ENCODE measurements at places on chromosomes 6 and 20.

- no peak for DNase-seq
These were observed 47.4 kb downstream of the CYP39A1 start for GRCh38 chr6:46605091-46605797.

DNA sequence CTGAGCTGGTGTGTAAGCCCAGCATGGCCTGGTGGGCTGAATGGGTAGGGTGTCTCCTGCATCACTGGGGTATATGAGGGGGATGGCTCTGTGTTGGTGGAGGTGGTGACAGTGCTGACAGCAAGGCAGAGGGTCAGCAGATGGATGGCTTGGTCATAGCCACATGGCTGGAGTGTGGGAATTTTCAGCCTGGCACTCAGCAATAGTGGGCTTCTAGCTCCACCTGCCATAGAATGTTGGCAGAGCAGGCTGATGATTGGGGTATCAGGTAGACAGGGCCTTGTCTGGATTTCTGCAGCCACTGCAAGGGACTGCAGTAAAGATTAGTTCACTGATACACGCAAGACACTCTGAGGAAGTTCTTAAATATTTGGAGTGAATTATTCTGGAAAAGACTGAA lies 137.5 kb upstream of the BACH2 start:
- DNase-seq, result no peak

GRCh38 chr6:63114610-63115211 lies 96.6 kb upstream of the FKBP1C start:
- DNase-seq, result no peak

GRCh38 chr6:26157251-26158075 lies 70.2 kb downstream of the HFE start:
- peak; percentile 88 for DNase-seq

DNA sequence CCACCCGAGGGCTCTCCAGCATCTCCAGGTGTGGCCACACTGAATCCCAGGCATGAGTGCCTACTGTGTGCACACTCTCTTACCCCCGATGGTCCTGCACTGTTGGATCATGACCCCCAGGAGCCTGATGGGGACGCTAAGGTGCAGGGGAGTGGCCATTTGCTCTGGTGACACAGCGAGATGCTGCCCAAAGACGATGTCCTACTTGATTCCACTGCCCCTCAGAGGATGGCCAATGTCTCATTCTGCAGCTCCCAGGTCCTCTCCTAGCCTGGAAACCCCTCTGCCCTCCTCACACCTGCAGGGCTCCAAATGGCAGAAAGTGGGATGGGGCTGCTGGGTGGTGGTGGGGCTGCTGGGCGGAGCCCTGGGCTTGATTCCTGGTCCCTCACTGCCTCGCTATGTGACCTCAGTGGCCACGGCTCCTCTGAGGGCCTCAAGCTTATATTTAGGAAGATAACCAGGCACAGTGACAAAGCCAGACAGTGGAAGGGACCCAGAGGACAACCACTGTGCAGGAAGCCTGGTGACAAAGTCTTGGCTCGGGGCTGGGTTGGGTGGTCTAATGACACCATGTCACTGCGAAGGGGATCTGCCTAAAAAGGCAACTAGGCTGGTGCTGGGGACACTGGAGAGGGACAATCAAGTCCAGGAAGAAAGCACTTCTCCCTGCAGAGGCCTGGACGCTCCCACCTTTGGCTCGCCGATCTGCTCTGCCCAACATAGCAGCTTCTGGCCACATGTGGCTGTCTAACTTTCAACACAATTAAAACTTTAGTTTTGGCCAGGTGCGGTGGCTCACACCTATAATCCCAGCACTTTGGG lies 28.4 kb downstream of the TGM2 start:
- no peak for DNase-seq

GRCh38 chr20:25057234-25058050 lies 497 bp downstream of the ACSS1 start:
- peak; percentile 79 for DNase-seq

DNA sequence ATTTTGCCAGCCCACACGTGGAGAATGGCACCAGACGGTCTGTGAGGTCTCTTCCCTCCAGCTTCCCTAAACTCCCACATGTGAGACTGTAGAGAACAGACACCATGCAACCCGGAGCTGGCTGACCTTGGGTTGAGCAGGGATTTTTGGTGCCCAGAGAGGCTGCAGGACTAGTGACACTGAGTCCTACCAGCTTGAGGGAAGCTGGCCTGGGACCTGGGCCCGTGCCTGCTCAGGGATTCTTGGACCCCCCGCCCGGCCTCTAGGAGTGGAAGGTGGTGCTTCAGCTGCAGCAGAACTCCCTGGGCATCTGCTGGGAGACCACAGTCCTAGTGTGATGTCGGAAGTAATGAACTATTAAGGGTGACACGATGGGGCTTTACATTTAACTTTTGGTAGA lies 3.2 kb downstream of the PSMG4 start:
- DNase-seq, result no peak

DNA sequence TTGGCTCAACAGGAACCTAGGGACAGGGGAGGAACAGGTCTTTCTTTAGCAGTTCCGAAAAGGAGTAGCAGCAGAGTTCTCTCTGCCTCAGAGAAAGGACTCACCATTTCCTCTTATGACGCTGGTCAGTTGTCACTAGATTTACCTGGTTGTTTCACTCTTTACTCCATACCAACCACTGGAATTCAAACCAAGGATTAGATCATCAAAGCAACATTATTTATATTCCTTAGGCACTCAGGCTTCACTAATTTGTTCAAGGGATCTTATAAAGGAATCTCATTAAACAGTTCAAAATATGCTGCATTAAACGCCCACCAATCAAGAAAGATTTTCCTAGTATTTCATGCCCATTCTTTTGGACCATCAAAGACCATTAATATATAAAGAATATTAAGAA lies 1129.5 kb upstream of the MAP3K7 start:
- DNase-seq, result no peak

GRCh38 chr20:51953731-51954340 lies 151.5 kb upstream of the SALL4 start:
- no peak for DNase-seq

- DNase-seq, result no peak
These were observed 190.2 kb downstream of the DTNBP1 start for GRCh38 chr6:15472621-15473020.

DNA sequence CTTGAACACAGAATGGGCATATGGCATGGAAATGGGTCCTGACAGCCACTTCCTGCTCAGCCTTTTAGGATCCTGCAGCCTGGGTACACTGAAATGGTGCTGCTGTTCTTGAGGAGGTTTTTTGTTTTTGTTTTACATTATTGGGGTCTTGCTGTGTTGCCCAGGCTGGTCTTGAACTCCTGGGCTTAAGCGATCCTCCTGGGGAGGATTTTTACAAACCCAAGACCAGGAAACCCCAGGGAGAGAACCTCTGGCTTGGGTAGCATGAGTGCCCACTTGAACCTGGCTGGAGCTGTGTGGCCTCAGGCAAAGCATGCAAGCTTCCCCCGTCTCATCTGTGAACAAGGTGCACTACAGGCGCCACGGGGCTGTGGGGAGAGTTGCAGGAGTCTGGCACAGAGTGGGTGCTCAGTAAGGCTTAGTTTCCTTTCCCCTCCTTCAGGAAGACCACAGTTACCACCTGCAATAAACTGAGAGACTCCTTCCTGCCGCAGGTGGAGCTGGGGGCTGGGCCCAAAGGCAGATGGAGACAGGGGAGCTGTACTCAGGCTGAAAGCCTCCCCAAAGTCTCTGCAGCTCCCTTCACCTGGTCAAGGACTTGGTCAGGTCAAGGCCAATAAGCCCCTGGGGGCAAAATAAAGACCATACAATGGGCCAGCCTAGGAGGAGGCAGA lies 1.8 kb downstream of the SLA2 start:
- peak; percentile 78 for DNase-seq

- no peak for DNase-seq
These were observed 463.6 kb downstream of the C6orf118 start for GRCh38 chr6:164845773-164846172.

DNA sequence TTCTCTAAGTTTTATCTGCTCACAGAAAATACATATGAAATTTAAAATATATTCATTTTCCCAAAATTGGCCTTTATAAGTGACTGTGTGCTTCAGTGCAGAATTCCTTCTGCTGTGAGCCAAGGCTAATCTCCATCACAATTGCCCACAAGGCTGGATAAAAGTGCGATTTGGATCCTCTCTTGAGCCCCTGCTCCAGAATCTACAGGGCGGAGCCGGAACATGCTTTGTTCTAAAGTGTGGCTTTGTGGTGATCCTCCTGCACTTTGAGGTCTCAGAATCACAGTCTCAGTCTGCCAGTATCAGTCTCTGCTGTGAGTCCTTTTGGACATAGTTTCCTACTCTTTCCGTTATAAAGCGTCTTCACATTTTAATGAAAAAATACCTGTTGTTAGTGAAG lies 28.9 kb downstream of the SMOC2 start:
- no peak for DNase-seq

DNA sequence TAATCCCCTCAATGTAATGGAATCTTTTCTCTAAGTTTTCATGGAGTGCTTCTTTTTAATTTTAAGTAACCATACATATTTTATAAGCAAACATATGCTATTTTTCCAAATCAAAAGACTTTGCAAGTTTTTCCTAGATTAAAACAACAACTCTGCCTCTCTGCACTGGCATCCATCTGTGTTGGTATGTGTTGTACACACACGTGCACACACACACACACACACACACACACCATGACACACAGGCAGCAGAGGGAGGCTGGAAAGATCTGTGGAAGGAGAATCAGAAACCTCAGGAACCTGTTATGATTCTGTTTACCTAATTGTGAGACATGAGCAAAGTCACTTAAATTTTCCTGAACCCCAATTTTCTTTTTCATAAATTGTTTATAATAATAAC lies 295.0 kb upstream of the PRDM1 start:
- no peak for DNase-seq
